ENCODE measurements at places on chromosomes 4 and X.
A peak's percentile ranks its signal among the peaks of the same experiment; 100 is the strongest.

- DNase-seq: no peak
Measured at GRCh38 chr4:41384992-41385391, 128.3 kb downstream of the UCHL1 start.

GRCh38 chrX:42538405-42538804 lies 239.6 kb downstream of the PPP1R2C start:
- no peak for DNase-seq

GRCh38 chrX:155666741-155667140 lies 54.0 kb upstream of the TMLHE start:
- DNase-seq: no peak

GRCh38 chrX:139823806-139824205 lies 109.0 kb downstream of the ATP11C start:
- DNase-seq: no peak

GRCh38 chr4:40846532-40846931 lies 96.8 kb downstream of the NSUN7 start:
- DNase-seq: no peak

DNA sequence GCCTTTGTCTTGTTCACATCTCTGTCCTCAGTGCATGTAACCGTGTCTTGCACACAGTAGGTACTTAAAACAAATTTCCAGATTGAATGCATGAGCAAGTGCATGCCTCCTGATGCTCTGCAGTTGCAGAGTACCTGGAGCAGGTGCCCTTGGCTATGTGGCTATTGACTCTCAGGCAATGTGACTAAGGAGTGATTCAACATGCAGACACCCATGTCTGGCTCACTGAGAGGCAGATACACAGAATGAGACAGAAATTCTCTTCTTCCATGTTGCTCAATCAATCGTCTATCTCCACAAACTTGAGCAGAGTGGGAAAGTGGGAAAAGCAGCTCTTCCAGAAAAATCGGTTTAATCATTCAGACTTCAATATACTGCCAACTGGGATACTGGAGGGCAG lies 111.0 kb downstream of the CHRDL1 start:
- no peak for DNase-seq

DNA sequence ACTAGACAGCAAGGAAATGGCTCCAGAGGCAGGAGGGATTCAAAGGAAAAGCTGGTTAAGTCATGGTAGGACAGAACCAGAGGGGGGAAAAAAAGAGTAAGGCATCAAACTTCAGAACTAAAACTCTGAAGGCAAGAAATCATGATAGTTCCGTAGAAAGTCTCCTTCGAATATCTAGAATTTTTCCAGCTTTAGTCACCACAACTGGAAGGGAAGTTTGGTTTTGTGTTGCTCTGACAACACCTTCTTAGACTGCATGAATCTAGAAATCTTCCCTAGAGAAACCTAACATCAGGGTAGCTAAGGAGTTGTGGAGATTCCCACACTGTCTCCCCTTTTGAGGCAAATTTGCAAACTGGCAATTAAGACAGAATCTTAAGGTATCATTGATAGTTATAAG lies 33.7 kb downstream of the AMMECR1 start:
- no peak for DNase-seq

- DNase-seq: peak; percentile 72
Measured at GRCh38 chr4:189792924-189793618, 147.6 kb upstream of the FRG1 start.

DNA sequence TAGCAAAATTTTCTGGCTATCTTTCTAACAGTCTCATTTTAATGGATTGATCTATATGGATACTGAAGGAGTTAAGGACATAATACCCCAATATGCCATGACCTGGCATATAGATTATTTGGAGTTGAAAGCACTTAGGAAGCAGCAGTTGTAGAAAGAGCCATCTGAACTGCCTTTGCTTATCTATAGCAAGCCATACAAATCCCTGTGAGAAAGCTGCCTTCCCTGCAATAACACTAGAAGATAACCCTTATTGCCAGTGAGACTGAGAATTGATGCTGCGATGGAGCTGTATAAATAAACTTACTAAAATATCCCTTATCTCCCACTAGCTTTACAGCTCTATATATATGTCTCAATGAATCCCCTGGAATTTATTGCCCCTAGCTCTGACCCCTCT lies 346.3 kb downstream of the TECRL start:
- DNase-seq: no peak

GRCh38 chr4:141995056-141995455 lies 358.7 kb downstream of the IL15 start:
- no peak for DNase-seq

GRCh38 chr4:183968502-183968901 lies 63.4 kb downstream of the STOX2 start:
- DNase-seq: no peak

DNA sequence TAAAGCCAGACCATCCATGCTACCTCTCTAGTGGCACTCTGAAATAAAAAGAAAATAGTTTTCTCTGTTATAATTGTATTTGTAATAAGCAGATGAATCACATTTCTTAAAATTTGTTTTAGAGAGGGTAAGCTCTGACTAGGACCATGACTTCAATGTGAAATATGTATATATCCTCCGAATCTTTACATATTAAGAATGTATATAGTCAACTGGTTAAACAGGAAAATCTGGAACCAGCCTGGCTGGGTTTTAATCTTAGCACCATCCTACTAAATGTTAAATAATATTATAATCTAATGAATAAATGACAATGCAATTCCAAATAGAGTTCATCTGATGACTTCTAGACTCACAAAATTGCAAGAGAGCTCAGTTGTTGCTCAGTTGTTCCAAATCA lies 1.5 kb downstream of the FGB start:
- no peak for DNase-seq

DNA sequence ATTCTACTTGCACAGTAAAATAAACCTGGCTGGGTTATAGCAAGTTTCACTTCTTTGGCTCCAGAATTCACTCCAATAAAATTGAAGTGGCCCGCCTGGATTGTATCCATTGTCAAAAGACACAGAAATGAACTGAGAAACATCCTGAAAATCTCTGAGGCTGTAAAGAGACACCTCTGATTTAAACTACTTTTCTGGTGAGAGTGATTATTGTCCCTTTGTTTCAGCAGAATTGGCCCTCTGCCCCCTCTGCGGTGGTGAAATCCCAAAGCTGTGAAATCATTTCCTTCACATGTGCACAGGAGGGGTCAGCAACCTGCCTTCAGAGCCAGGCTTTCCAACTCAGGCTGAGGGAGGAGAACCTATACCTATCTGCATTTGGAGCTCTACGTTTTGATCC lies 23.0 kb downstream of the GAB3 start:
- DNase-seq: no peak

DNA sequence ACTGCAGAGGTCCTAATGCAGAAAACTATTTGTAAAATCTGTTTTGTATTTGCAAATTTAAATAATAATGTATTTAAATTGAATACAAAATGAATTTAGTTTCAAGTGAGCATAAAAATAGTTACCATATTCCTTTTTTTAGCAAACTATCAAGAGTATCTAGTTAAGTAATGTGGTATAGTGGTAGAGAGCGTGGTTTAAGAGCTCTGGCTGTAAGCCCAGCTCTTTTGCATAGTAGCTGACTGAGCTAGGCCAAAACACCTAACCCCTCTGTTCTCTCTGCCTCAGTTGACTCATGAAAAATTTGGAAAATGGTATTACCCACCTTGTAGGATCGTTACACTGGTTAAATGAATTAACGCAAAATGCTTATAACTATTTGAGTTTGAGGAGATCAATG lies 18.1 kb upstream of the ADAD1 start:
- no peak for DNase-seq

DNA sequence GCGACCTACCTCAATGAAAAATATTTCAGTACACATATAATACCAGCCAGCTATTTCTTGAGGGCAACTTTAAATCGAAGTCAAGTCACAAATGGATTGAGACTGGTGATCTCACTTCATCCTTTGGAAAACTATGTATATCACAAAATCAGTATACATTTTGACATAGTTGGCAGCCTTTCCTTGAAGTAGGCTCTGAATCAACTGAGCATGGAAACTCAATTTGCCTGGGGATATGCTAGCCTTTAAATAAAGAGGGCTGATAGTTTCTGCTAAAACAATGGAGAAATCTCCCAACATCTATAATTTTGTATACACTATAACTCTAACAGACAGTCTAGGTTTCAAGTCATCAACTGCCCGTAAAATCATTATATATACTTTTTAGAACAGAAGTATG lies 282.8 kb upstream of the TENM3 start:
- DNase-seq: no peak

GRCh38 chrX:6074532-6074931 lies 154.1 kb downstream of the NLGN4X start:
- no peak for DNase-seq

- no peak for DNase-seq
Measured at GRCh38 chrX:34915463-34916225, 27.0 kb upstream of the FAM47B start.

DNA sequence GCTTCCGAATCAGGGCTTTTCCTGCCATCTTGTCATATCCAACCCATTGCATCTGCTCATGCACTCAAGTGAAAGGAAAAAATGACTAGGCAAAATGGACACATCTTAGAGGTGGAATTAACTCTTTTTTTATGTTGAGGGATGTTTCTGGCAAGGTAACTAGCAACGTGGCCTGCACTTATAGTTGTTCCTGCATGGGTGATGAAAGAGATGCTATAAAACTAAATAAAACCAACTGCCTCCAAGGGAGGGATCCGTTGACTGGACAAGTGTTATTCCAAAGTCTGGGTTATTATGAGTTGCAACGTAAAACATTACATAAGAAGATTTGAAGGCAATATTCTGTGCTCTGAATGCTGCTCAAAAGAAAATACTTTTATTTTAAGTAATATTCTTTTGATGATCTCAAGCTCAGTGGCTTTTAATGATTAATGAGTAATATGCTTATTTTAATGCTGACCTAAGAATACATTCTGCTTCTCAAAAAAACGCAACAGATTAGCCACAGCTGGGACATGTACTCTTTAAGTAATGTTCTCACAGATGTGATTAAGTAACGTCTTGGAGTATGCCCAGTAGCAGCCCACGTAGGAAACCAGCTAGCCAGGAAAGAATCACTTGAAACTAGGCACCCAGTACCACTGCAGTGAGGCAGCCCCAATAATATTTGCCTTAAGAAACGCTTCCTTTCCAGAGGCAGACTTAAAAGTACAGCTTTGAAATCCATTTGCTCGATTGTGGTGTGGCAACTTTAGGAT lies 27.4 kb downstream of the KLF3 start:
- DNase-seq: no peak

GRCh38 chrX:153420851-153421599 lies 9.8 kb downstream of the ZFP92 start:
- DNase-seq: no peak

DNA sequence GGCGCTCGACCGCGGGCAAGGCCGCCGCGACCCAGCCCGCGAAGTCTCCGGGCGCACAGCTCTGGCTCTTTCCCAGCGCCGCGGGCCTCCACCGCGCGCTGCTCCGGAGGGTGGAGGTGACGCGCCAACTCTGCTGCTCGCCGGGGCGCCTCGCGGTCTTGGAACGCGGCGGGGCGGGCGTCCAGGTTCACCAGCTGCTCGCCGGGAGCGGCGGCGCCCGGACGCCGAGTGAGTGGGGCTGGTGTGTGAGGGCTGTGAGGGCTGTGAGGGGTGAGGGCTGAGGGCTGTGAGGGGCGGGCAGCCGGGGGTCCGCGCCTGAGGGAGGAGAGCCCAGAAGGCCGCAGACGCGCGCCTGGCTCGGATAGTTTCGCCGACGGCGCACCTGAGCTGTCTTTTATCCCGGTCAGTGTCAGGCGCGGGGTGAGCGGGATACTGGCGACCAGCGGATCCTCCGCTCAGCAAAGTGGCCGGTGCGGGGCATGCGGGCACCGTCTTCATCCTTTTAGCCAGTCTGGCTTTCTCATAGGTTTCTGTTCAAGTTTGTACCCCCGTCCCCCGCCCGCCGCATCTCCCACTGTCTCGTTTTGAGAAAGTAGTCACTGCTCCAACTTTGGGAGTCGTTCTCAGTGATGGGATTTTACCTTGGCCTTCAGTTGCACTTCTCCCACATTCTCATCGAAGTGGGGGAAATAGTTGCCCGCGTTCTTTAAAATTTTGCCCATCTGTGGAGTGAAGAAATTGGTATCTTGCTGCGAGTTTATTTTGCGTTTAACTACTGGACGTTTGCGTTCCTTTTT lies 586 bp downstream of the HERC5 start:
- DNase-seq: no peak

- DNase-seq: no peak
Measured at GRCh38 chr4:102535398-102536082, 34.4 kb downstream of the NFKB1 start.

- no peak for DNase-seq
Measured at GRCh38 chr4:10115271-10115796, 1.3 kb downstream of the WDR1 start.

DNA sequence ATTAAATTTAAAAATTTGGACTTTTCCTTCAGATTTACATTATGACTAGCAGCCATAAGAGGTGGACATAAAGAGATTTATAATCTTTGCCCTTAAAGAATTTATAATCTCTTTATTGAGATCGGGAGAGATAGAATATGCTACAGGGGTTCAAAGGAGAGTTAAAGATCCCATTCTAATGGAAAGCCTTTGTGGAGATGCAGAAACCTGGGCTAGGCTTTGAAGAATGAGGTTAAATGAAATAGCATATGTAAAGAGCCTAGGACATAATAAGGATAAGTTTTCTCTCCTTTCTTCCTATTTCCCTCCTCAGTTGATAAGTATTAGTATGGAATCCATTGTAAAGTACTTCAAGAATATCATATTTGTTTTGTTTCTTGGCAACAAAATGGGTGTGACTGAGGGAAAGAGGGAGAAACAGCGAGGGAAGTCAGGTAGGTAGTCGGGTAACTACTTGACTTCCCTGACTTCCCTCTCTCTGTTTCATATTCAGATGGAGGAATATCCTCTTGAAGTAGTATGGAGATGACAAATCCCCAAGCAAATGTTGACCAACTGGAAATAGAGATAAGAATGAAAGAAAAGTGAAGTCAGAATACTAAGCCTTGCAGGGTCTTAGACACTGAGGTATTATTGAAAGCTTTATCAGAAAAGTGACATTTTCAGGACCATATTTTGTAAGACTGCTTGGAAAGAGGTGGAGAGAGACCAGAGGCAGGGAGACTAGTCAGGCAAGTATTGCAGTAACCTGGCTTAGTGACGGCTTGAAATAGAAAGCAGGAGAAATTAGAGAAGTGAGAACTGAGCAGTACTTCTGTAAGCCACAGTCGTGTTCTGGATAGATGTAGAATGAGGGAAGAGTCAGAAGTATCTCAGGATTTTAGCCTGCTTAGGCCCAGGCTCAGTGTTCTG lies 82.9 kb downstream of the PDLIM5 start:
- no peak for DNase-seq

DNA sequence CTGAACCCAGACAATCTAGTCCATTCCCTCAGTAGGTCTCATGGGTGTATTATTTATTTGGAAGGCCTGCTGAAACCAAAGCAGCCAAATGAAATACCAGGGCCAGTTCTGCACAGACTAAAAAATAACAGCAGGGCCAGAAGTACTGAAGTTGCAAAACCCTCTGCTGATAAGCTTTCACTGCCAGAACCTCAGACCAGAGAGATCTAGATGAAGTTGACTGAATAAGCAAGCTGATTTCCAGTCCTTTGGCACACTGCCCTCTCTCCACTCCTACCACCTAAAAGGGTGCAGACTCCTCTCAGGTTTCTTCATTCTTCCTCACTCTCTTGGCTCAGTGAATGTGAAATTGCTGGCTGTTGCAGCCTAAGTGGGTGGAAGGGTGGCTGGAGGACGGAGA lies 276.7 kb upstream of the KLF3 start:
- DNase-seq: peak; percentile 60

- no peak for DNase-seq
Measured at GRCh38 chr4:138494931-138495330, 252.8 kb upstream of the SLC7A11 start.

Measured in NCI-H1436 (cell line).